ENCODE measurements at places on chromosomes 16 and 17.

DNA sequence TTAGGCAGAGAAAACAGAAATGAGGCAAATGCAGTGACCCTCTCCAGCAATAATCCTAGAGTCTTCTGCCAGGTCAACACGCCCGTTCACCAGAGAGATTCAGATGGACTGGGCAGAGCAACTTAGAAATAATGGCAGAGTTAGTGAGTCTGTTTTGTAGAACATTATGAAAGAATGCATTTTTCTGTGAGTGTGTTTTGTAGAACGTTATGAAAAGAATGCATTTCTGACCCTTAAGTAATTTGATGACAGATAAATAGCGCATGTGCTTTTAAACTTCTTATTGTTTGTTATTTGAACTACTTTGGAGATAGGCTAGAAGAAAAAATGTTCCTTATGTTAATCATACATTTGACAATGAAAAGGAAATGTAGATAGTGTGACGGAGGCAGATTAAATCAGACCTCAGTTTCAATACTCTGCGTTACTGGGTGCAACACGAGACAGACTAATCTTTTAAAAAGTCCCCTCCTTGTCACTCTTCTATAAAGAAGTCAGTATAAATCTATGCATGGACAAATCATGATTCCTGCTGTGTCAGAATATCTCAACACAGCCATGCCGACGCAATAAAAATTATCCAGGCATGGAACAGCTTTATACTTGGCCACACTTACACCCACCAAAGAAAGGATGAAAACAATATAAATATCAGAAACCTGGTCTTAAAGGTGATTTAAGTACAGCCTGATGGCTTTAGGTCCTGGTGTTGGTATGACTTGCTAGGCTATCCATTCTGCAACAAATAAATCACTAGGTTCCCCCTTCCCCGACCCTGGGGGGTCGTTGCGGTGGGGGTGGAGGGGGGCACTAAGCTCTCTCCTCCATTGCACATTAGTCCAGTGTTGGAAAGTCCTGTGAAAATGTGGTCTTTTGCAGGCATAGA, 47.8 kb downstream of the MARCHF10 start:
- no peak for DNase-seq

- no peak for DNase-seq
These were observed 1.4 kb downstream of the TMEM97 start for GRCh38 chr17:28320215-28321061.

GRCh38 chr16:46947900-46948547, 25.4 kb downstream of the DNAJA2 start:
- no peak for DNase-seq

DNA sequence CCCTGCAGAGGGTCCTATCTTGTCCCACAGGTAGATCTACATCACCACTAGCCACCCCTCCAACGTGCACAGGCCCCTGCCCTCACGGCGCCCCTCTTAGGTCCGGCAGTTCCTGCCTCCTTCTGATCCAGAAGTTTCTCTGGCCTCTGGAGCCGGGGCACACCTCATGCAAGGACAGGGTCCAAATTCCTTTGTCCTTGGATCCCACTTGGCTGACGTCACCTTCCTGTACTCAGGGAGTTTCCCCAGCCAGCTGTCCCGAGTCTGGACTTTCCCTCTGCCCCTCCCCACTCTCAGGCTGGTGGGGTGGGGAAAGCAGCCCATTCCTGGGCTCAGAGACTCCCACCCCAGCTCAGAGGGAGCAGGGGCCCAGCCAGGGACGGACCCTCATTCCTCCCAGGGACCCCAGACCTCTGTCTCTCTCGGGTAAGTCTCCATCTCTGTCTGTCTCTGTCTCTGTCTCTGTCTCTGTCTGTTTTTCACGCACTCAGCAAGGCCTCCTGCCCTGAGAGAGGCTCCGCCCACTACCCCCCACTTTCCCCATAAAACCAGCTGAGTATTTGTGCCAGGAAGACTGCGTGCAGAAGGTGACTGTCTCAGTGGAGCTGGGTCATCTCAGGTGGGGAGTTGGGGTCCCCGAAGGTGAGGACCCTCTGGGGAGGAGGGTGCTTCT, at the start of gene IL32:
TSS of gene IL32 (plus strand) at position 572 of the 673 bp plus-strand sequence. CDS start 172 bp downstream, outside the sequence.
- no peak for DNase-seq

GRCh38 chr16:89958068-89958467, 9.5 kb downstream of the DEF8 start:
- no peak for DNase-seq

GRCh38 chr17:29972277-29972676, 30.8 kb downstream of the EFCAB5 start:
- no peak for DNase-seq

DNA sequence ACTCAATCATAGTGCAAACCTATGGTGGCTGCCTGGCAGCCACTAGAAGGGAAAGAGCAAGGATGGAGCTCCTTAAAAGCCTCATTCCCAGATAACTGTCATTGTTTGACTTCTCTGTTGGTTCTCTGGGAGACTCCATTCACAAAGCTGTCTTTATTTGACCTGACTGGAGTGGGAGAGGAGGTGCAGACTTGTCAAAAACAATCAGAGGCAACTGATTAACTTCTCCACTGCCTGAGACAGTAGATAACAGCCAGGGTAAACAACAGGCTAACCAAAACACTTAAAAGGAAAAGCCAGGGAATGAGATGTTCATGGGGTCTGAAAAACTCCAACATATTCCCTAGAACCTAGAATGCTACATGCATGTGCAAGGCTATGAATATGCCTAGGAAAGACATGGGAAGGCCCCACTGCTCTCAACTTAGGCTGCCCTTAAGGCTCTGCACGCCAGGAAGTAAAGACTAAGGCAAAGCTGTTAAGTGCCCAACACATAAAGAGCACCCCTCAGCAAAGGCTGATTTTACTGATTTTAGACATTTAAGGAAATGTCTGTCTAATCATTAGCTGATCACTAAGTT, 82.0 kb downstream of the TTC19 start:
- DNase-seq, result no peak

DNA sequence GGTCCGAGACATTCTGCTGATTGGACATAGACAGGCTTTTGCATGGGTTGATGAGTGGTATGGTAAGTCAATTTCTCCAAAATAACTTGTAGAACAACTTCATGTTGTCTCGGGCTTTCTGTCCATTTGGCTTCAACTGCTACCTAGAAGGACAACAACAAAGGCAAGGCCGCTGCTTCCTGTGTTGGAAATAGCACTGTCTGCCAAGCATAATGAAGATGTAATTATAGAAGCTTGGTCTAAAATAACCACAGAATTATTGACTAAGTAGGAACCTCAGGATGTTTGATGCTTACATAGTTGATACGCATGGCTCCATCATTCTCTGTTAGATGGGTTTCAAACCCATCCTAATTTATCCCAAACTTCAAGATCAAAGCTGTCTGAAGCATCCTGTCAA, 42.3 kb upstream of the NOL11 start:
- DNase-seq, result no peak

GRCh38 chr17:36934692-36935630, 2.3 kb upstream of the LHX1 start:
- DNase-seq, result no peak

DNA sequence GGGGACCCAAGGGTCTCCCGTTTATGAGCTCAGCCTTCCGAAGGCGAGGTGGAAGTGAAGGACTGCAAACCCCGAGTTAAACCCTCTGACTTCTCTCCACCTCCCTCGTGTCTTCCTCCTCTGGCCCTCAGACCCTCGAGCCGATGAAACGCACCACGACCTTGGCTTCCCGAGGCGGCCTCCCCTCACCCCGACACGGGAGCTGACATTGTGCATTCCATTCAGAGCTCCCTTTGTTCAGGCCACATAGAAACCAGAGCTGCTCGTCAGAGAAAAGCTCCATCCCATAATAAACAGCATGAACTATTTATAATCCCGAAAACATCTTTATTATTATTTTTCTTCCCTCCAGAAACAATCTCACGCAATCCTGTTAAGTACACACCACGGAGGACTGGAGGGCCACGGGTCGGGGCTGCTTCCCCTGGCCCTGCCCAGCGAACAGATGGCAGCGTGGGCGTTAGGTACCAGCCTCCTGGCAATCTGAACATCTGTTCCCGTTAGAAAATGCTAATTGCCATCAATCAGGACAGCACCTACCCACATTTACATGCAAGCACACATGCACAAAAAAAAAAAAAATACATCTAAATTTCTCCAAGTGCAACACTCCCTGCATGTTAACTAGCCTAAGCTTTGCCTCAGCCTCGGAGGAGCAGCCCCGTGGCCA, 145.7 kb downstream of the RBFOX3 start:
- DNase-seq, result no peak

DNA sequence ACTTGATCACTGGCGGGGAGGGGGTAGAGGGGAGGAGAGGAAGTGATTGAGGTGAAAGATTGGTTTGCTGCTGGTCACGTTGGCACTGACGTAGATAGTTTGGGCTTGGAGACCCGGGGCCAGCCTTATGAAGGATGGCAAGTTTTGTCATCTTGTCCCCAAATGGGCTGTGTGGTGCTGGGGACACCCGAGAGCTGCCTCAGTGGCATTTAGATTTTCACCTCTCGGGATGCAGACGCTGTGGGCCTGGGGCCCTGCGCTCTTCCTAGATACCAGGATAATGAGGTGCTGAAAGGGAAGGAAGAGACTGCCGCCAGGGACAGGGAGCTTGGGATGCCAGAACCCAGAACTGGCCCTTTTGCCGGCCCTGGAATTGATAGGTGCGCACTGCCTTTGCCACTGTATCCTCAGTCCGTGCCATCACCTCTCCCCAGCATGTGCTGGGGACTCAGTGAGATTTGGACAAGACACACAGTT, 1.4 kb upstream of the SOCS3 start:
- DNase-seq, result no peak

GRCh38 chr17:82489851-82490511, 29.6 kb upstream of the FOXK2 start:
- DNase-seq, result no peak

GRCh38 chr17:79778504-79779083, 646 bp downstream of the CBX2 start:
- no peak for DNase-seq

DNA sequence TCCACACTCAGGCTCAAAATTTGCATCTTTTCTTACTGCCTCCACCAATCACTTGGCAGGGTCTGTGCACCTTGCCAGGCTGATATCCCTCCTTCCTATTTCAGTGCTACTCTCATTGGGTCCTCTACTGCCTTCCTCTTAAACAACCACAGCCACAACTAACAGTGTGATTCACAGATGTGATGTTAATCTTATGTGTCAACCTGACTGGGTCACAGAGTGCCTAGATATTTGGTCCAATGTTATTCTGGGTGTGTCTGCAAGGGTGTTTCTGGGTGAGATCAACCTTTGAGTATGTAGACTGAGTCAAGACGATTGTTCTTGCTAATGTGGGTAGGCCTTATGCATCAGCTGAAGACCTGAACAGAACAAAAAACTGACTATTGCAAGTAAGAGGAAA, 51.3 kb upstream of the IRX6 start:
- no peak for DNase-seq

- DNase-seq, result no peak
These were observed 25.8 kb upstream of the STH start for GRCh38 chr17:45973099-45973780.

DNA sequence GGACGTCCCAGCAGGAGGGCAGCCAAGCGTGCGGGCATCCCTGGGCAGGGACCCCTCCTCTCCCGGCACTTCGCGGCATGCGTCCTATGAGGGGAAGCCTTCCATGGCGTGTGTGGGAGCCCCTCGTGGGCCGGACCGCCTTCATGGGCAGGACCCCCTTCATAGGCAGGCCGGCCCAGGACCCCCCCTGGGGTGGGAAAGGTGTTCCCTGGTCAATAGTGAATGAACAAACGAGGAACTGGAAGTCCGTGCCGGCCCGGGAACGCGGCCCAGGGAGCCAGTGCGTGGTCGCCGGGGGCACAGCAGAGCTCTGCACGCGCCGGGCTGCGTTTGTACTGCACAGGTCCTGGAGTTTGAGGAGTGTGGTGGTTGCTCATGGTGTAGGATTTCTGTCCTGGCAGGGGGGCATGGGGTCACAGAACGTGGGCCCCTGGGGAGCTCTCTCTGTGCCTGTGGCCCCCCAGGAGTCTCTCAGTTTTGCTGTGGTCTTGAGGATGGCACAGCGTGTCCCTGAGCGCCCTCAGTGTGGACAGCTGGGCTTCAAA, 13.9 kb downstream of the BAIAP2 start:
- no peak for DNase-seq

- DNase-seq, result no peak
These were observed 664 bp downstream of the HBQ1 start for GRCh38 chr16:180681-181564.

GRCh38 chr17:78957128-78957527, 22.6 kb downstream of the LGALS3BP start:
- DNase-seq, result no peak

DNA sequence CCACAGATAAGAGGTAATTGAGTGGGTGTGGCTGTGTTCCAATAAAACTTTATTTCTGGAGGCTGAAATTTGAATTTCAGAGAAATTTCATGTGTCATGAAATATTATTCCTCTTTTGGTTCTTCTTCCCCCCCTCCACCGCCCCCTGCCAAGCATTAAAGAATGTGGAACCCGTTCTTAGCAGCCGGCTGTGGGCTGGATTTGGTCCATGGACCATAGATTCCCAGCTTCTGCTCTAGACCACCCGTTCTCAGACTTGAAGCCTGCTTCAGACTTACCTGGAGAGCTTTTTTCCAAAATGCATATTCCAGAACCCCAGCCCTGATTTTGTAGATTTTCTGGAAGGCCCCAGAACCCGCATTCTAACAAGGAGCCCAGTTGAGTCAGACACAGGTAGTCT, 15.1 kb upstream of the LASP1NB start:
- DNase-seq, result no peak

- no peak for DNase-seq
These were observed 393 bp downstream of the PSMC3IP start for GRCh38 chr17:42577140-42577531.

DNA sequence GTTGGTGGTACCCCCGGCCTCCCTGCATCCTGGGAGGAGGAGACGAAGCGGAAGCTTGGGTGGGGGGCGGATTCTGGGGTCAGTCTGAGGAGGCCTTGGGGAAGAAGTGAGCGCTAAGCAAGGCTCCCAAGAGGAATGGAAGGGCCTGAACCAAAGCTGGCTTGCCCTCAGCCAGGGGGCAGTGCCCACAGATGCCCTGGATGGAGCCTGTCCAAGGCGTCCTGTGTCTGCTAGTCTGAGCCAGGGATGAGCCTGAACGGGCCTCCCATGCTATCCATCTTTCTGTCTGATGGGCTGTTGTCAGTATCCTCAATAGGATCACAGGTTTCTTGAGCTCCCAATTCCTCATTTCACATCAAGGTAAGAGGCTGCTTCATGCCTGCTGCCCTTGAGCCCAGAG, 122.3 kb upstream of the LHX1 start:
- DNase-seq, result no peak

- no peak for DNase-seq
These were observed 24.4 kb upstream of the GPT2 start for GRCh38 chr16:46859719-46860152.

GRCh38 chr17:6072611-6073010, 2.4 kb downstream of the WSCD1 start:
- DNase-seq, result no peak

- DNase-seq, result no peak
These were observed 4.8 kb upstream of the ITGA3 start for GRCh38 chr17:50051082-50051576.

DNA sequence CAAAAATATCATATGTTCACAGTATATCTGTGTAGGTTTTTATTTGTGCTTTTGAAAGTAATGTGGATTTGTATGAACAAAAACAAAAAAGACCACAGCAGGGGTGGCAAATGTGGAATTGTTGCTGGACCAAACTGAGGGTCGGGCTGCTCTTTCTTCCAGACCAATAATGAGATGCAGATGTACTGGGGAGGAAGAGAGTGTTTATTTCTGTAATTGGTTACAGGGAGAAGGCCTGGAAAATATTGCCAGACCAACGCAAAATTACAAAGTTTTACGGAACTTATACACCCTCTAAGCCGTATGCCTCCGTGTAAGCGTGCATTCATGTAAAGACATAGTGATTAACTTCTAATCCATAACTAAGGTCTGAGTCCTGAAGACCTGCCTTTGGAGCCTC, 353.9 kb upstream of the C16orf82 start:
- no peak for DNase-seq

- DNase-seq, result no peak
These were observed 30.8 kb downstream of the NLRP1 start for GRCh38 chr17:5553479-5553878.

Measured in SK-N-MC (cell line).